Dermis microvascular lymphatic vessel endothelial cell (primary cell): ENCODE measurements at places on chromosomes 3 and 15. TPM values are rescaled to one million over a fixed set of nuclear protein-coding genes. Genes with fewer than 3 reads are reported as not detected.

GRCh38 chr15:81882504-81882903 is 163.3 kb downstream of the MEX3B start:
- DNase-seq = no peak

- no peak for DNase-seq
Measured at GRCh38 chr3:23749609-23750008, 56.1 kb upstream of the UBE2E1 start.

GRCh38 chr3:196181127-196181546 is 30.1 kb downstream of the ZDHHC19 start:
- DNase-seq = no peak

Gene C3orf85
- not detected in 2 replicates for total RNA-seq

DNA sequence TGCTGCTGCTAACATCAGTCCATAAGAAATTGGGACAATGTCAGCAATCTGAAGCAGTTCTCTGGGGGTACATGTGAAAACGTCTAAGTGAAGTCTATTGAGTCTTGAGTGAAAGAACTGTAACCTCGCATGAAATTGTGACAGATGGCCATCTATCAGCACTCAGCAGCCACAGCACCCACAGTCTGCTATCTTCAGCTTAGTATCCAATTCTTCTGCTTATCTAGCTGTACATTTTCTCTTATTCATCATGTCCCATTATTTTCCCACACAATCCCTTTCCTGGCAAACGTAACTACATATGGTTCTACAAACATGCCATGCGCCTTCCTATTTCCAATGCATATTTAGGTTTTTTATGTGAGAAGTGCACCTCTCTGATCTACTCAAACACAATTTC is 629.7 kb downstream of the NTRK3 start:
- no peak for DNase-seq

DNA sequence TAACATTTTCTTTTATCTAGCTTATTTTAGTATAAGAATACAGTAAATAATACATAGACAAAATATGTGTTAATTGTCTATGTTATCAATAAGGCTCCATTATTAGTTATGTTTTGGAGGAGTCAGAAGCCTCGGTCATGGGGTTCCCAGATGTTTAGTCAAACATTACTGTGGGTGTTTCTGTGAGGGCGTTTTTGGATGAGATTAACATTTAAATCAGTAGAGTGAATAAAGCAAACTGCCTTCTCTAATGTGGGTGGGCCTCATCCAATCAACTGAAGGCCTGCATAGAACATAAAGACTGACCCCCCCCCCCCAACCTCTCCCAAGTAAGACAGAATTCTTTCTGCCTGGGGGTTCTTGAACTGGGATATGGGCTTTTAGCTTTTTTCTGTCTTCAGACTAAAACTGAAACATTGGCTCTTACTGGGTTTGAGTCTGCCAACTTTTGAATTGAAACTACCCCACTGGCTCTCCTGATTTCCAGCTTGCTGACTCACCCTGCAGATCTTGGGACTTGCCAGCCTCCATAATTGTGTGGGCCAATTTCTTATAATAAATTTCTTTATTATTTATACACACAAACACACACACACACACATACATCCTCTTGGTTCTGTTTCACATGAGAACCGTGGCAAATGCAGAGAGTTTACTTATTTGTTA is 192.0 kb downstream of the TPRG1 start:
- no peak for DNase-seq

- DNase-seq = no peak
Measured at GRCh38 chr15:63870043-63870394, 36.3 kb upstream of the HERC1 start.

GRCh38 chr15:74768771-74769342 is 13.0 kb upstream of the CSK start:
- peak; percentile 63 for DNase-seq

DNA sequence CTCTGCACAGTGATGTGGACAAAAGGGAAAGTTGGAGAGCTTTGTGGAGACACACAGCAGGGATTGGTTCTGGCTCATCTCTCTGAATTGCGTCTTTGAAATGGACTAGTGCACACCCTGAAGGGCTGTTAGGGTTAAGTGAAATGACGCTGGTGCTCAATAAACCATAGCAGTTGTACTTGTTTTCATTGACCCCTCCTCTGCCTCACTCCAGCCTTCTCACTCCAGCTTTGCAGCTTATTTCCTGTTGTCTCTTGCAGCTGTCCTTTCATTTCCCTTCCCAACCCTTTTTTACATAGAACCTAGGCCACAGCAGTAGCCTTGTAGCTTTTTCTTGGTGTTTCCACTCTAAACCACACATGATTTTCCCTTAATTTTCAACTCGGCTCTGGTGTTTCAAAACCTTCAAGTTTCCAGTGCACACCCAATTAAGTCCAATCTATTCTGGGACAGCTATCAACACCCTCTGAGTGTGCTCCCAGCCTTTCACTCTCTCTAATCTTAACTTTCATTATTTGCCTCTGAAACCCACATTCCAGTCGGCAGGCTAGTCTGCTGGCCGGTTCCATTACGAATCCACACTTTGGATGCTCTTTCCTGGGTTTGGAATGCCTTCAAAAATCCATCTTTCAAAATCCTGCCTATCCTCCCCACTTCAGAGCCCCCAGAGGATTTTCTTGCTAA is 6.4 kb downstream of the C3orf52 start:
- peak; percentile 71 for DNase-seq

GRCh38 chr3:151281671-151282324 is 3.5 kb upstream of the P2RY14 start:
- no peak for DNase-seq

Gene IGF2BP2
- total RNA-seq = 26.8 and 33.6 TPM in 2 replicates

Gene MAP6D1
- total RNA-seq = 0.51 and 0.89 TPM in 2 replicates

GRCh38 chr3:152094406-152094805 is 174.3 kb upstream of the MBNL1 start:
- DNase-seq = no peak

GRCh38 chr15:95850837-95851236 is 479.7 kb upstream of the NR2F2 start:
- DNase-seq = no peak

Gene COL6A6
- total RNA-seq = not detected in 2 replicates

- DNase-seq = no peak
Measured at GRCh38 chr3:62607287-62608029, 234.1 kb upstream of the FEZF2 start.

GRCh38 chr3:15982667-15983196 is 185.0 kb upstream of the ANKRD28 start:
- DNase-seq = no peak

- DNase-seq = peak; percentile 89
Measured at GRCh38 chr15:99466701-99467337, 99.0 kb upstream of the MEF2A start.

Gene PXYLP1
- 0.39 and 0.76 TPM in 2 replicates for total RNA-seq

- DNase-seq = no peak
Measured at GRCh38 chr3:188342991-188343732, 189.2 kb downstream of the LPP start.

DNA sequence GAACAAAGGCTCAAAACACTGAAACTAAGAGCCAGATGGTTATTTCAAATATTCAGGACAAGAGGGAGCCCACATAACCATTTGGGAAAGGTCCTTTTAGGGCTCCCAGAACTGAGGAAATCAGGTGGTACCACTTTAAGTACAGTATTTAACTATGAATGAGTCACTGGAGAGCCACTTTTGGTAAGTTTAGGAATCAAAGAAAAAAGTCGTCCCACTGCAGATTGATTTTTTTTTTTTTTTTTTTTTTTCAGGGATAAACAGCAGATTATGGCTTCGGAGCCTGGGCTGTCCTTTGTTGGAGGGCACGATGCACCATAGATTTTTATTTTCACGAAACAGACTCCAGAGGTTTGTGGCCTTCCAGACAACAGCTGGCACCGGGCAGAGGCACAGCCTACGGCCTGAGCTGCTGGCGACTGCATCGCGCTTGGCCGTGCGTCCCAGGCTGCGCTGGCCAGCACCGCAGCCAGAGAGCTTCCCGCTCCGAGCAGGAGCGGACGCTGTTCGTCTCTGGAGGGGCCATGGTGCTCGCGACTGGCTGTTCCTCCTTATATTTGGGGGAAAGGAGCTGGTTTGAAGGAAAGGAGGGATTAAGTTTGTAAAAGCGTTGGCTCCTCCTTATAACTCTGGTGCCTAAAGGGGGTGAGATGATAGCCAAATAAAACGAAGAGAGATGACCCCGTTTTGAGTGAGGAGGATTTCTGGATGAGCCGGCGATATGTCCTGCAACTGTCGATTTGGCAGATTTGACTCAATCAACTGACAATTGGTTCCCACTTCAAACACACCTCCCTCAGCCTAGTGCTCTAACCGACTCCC is 152.9 kb upstream of the GOLIM4 start:
- DNase-seq = no peak

DNA sequence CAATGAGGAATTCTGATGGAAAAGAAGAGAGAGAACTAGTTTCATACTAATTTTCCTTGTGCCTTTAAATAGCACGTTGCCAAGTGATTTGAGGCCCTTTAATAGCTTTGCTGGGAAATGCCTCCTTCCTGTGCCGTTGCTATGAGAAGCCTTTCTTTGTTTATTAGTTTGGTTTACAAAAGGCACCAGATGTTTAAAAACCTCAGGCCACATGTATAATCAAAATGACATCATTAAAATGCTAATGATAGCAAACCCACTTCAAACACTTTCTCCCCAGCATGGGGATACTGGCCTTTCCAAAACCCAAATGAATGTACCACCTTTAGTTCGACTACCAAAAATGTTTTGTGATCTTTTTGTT is 50.0 kb upstream of the TBC1D23 start:
- DNase-seq = peak; percentile 83

DNA sequence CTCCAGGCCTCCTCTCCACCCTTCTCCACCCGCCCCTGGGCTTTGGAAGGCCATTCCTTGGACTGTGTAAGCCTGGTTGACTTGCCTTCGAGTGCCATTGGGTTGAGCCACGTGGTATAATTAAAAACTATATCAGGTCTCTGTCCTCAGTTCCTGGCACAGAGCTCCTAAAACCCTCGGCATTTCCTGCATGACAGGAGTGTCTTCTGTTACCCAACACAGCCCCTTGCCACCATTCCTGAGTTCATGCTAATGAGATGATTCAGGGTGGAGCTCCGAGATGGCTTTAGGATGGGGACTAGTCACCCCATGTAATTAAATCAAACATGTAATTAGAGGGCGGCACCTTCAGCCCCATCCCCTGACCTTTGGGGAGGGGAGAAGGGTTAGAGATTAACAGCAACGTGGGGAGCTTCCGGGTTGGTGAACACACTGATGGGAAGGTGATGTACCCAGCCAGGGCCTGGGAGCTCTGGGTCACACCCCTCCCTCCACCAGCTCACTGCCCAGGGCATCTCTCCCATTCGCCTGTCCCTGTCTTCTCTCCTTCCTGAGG is 256.4 kb downstream of the FAM43A start:
- DNase-seq = no peak

DNA sequence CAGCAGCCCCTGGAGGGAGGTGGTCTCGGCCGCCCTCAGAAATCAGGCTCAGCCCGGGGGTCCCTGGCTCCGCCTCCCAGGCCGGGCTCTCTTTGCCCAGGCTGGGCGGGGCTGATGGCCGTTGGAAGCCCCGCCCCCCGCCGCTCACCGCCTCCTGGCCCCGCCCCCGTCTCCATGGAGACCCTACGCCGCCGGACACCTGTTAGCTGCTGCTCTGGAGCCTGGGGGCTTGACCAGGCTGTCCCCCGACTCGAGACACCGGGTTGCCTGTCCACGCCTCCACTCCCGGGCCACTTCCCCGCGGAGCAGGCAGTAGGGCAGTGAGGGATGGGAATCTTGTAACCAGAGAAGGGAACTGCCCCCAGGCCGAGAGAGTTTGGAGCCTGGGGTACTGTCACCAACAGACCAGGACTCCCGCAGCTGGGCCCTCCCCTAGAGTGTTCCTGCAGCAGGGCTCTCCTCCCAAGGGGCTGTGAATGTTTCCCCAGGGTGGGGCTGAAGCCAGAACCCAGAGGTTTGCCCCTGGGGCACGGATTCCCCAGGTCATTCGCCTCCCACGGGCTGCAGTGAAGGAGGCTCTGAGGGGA is 27.8 kb upstream of the RPL32 start:
- peak; percentile 14 for DNase-seq

Gene HYAL2
- total RNA-seq = 384 and 564 TPM in 2 replicates

- DNase-seq = no peak
Measured at GRCh38 chr3:138371070-138371965, 22.9 kb downstream of the MRAS start.

Gene ITIH1
- not detected in 2 replicates for total RNA-seq

DNA sequence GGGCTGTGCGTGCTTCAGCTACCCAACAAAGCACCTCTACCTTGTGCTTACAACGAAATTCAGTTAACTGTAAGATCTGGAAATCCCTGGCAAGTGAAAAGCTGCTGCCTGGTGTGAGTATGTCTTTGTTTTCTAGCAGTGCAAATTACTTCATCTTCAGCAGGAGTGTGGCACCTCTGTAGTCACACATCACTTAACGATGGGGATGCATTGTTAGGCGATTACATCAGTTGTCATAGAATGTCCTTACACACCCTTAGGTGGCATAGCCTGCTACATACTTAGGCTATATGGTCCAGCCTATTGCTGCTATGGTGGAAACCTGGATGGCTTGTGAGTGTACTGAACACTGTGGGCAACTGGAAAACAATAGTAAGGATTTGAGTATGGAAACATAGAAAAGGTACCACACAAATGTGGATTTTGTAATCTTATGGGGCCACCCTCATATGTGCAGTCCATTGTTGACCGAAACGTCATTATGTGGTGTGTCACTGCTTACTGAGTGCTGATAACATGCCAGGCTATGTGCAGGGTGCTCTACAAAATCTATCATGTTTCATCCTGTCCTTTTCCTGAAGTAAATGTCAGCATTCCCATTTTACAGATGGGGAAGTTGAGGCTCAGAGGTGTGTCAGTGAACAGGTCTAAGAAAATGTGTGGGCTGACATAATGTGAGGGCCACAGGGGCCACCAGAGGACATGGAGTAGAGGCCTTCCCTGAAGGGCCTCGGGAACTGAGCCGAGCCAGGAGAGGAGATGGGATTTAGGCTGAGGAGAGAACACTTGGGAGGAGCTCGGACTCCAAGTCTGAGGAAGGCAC is 173.5 kb downstream of the VGLL4 start:
- no peak for DNase-seq

- DNase-seq = no peak
Measured at GRCh38 chr3:73213896-73214295, 152.4 kb downstream of the EBLN2 start.
